ENCODE measurements at places on chromosomes 7 and 10.

DNA sequence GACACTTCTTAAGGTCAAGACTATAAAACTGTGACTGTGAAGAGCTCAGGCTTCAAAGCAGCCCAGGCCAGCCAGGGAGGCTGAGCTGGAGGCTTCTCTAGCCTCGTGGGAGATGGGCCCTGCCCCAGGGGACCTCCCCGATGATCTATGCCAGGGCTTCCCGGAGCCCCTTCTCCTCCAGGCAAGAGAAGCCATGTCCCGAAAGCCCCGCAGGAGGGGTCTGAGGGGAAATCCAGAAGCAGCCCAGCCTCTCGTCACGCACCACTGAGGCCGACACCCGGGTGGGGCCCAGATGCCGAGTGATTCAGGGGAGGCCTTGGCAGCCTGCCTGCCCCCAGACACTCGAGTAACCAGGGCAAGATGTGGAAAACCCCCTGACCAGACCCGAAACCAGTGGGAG lies 63.7 kb downstream of the PROSER2 start:
- DNase-seq = no peak

- DNase-seq = no peak
These were observed 15.6 kb downstream of the SORCS1 start for GRCh38 chr10:107148906-107149305.

- DNase-seq = no peak
These were observed 115.4 kb downstream of the TMEM178B start for GRCh38 chr7:141189231-141189630.

DNA sequence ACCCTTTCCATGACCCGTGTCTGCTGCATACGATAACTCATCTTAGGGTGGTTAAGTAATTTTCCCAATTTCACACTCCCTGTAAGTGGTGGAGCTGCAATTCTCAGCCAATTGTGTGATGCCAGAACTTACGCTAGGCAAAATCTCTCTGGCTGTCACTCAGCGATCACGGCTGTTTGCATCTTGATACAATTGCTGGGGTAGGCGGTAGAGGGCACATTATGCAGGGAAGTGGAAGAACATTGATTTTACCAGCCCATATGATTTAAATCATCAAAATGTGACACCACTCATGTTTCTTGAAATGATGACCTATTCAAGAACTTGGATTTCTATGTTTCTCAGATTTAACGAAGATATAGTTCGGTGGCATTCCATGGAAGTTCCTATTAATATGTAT lies 108.7 kb upstream of the ADARB2 start:
- no peak for DNase-seq

- no peak for DNase-seq
These were observed 7.0 kb downstream of the GPR26 start for GRCh38 chr10:123673198-123673597.

- no peak for DNase-seq
These were observed 135.5 kb downstream of the BICC1 start for GRCh38 chr10:58648131-58648530.
